GM20000 (cell line): ENCODE measurements at places on chromosomes 2 and 18.

GRCh38 chr2:10658914-10659257 is 30.9 kb downstream of the NOL10 start:
- no peak for DNase-seq

DNA sequence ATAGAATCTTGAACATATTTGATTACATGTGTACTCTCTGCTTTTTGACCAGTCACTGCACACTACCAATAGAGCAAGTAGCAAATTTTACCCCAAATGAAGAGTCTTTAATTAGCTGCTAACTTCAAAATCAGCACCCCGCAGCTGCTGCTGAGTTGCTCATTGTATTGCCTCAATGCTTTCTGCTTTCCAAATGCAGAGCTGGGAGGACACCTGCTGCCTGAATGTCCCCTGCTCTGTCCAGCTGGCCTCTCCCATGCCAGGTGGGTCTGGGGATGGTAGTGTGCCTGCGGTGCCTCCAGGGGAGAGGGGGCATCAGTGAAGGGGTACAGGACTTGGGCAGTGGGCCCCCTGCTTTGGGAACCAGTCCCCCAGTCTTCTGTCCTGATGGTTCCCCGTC is 184.8 kb downstream of the PRKCE start:
- DNase-seq: peak; percentile 32

GRCh38 chr2:235826826-235827225 is 333.0 kb downstream of the AGAP1 start:
- no peak for DNase-seq

DNA sequence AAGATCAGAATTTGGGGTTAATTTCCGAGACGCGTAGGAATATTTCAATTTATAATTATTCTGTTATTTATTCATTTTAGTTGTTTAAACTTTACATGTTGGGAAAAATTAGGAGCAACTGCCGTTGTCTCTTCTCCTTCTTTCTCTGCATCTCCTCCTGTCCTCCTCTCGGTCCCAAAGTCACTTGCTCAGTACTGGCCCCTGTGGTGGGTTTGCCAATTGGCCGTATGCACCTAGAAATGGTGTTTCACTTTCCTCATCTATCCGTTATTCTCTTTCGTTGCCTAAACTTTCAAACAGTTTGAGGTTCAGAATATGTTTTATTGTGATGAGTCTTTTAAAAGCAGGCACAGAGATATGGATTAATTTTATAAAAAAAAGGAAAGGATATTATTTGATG is 517.9 kb downstream of the PLCL1 start:
- DNase-seq: no peak

GRCh38 chr2:74429487-74430451 is 8.2 kb downstream of the WDR54 start:
- no peak for DNase-seq

DNA sequence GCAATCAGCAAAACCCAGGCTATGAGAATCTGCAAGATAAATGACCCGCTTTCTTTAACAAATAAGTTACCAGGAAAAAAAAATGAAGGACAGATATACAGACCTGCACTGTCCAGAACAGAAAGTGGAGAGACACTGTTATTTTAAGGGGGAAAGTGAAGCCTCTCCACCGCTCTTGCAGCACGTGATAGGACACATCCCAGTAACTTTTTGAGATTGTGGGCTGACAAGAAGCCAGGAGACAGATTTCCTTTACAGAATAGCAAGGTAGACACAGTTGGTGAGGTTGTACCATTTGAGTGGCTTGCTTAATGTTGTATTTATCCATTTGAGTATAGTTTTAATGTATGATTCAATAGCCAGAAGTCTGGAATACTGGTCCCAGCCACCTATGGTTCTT is 13.0 kb downstream of the TMEM169 start:
- DNase-seq: no peak

- peak; percentile 33 for DNase-seq
Observed at GRCh38 chr2:102839668-102840388, 78.0 kb downstream of the TMEM182 start.

GRCh38 chr2:105761931-105762515 is 17.3 kb downstream of the NCK2 start:
- no peak for DNase-seq
